ENCODE measurements at places on chromosomes 7 and 10. TPM values are rescaled to one million over a fixed set of nuclear protein-coding genes. Genes with fewer than 3 reads are reported as not detected.

DNA sequence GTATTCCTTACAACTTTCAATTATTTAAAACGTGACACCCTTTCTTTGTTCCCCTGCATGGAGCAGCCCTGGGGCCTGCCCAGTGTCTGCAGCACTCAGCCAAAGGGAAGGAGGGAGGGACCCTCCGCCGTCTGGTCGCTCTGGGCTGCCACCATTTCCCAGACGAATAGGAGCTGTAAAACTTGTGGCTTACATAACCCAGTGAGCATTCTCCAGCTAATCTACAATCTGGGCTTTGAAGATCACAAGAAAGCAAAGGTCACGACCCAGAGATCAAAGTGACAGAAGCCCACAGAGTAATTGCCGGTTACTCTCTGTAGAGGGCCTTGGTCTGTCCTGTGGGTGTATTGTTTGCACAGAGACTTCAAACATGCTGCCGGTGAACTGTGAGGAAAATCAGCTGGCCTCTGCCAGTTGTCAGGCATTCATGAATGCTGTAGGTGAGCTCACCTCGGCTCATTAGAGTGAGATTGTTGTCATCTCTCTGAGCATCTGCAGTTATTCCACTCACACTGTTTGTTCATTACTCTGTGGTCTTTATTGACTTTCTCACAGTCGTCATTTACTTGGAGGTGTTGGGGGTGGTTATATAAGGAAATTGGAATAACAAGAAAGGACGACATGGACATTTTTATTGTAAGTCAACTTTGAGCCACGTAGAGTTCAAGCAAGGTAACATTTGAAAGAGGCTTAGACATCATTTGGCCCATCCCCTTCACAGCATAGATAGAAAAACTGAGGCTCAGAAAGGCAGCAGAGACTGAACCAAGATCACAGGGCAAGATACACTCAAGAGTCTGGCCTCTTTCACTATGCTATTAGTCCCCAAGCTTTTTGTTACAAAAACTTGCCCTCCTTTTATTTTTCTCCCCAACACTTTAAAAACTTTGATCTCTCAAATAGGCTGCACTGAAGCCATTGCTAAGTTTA, 619.8 kb downstream of the LRMDA start:
- no peak for DNase-seq
- H3K27ac ChIP-seq = no peak overlapping the region
- no peak overlapping the region for H3K4me3 ChIP-seq
- H3K27me3 ChIP-seq = no peaks in the 10 kb centered on the region
- H3K36me3 ChIP-seq = no peaks in the 10 kb centered on the region

ANKRD22 gene
- total RNA-seq = 7.4 TPM

RALA gene
- 9.4 TPM for total RNA-seq

- H3K27me3 ChIP-seq = no peaks in the 10 kb centered on the region
- no peaks in the 10 kb centered on the region for H3K36me3 ChIP-seq
- H3K27ac ChIP-seq = no peak overlapping the region
- H3K4me3 ChIP-seq = no peak overlapping the region
- no peaks in the 10 kb centered on the region for H3K4me1 ChIP-seq
- no peak for DNase-seq
Observed at GRCh38 chr10:132154931-132155330, 31.8 kb upstream of the DPYSL4 start.

SLC26A5 gene
- total RNA-seq = 0.20 TPM

FOXI2 gene
- total RNA-seq = not detected

DNA sequence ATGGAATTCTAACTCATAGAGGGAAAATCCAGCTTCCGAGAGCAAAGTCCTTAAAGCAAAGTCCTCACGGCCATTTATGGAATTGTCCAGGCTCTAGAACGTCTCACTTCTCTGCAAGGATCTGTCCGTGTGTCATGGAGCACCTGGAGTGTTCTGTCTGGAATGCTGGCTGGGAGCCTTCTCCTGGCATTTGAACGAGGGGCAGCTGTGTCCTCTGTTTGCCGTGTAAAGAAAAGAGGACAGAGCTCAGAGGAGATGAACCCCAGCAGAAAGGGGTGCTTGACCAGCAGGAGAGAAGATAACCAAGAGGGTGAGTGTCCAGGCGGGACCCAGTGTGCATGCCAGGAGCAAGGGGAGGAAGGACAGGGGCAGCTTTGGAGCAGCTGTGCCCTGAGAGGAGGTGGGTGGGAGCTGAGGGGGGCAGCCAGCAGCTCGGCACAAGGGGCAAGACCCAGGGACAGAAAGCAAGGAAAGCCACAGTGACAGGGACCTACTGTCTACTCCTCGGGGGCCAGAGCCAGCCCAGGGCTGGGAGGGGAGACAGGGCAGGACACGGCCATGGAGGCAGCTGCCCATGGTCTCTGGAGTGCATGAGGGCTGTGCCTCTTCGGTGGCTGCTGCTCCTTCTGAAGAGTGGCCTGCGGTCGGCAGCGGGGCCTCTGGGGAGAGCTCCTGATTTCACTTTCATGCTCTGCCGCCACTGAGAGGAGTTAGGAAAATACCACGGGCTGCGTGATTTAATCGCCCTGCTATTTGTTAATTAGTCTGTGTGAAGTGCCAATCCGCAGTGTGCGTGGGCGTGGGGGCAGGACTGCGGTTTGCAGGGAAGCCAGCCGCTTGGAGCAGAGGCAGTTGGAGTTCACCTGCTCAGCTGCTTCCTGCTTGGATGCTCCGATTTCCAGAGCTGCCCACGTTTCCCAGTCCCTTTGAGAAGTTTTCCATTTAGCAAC, 149.3 kb upstream of the SHH start:
- H3K27me3 ChIP-seq = no peaks in the 10 kb centered on the region
- no peak for DNase-seq
- no peaks in the 10 kb centered on the region for H3K36me3 ChIP-seq
- no peak overlapping the region for H3K4me3 ChIP-seq

- DNase-seq = no peak
- H3K27ac ChIP-seq = no peak overlapping the region
- no peak overlapping the region for H3K4me3 ChIP-seq
- no peaks in the 10 kb centered on the region for H3K4me1 ChIP-seq
Observed at GRCh38 chr7:40059057-40059456, 75.4 kb downstream of the MPLKIP start.

PLAC9 gene
- 0.69 TPM for total RNA-seq

DNA sequence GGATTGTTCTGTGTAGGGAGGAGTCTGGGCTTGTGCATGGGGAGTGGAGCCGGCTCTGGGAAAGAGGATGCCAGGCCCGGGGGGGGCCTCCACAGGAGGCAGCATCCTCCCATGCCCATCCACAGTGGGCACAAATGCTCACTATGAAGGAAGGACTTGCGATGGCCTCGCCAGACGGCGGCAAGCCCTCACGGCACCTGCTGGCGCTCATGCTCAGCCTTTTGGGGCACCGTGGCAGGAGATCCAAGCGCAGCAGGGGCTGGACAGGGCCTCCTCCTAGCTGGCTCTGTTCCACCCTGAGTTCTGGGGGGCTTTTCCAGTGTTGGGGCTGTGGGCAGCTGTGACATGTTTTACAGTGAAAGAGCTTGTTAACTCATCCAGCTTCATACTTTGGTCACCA, 15.2 kb downstream of the MDH2 start:
- H3K27ac ChIP-seq = no peak overlapping the region
- H3K4me3 ChIP-seq = no peak overlapping the region
- peaks cover 76% of the 10 kb centered on the region for H3K36me3 ChIP-seq

GRCh38 chr10:68253346-68253745, 21.4 kb upstream of the ATOH7 start:
- H3K4me1 ChIP-seq = no peaks in the 10 kb centered on the region
- no peak overlapping the region for H3K27ac ChIP-seq
- H3K36me3 ChIP-seq = no peaks in the 10 kb centered on the region
- no peak overlapping the region for H3K4me3 ChIP-seq
- no peaks in the 10 kb centered on the region for H3K27me3 ChIP-seq

- no peaks in the 10 kb centered on the region for H3K36me3 ChIP-seq
- no peak overlapping the region for H3K27ac ChIP-seq
- no peak for DNase-seq
- H3K27me3 ChIP-seq = no peaks in the 10 kb centered on the region
Observed at GRCh38 chr7:122972056-122972455, 23.4 kb downstream of the TAS2R16 start.

CHAT gene
- total RNA-seq = not detected

DNA sequence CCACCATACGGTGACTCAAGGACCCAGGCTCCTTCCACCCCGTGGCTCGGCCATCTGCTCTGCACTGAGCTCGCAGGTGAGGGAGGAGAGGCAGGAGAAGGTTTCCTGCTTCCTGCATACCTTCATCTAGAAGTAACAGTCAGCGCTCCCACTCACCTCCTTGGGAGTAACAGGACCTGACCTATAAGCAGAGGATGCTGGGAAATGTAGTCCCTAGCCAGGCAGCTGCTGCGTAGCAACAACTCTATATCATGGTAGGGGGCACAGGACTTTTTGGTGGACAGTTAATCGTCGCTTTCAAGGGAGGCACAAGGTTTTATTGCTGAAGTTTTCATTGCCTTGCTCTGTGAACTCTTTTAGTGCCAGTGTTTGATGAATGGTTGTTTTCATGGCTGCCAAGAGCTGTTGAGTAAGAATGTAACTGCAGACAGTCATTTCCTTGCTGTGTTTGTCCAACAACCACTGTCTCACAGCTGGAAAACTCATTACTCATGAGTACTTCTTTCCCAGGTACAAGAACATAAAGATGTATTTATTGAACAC, 10.2 kb upstream of the ZFYVE27 start:
- H3K36me3 ChIP-seq = no peaks in the 10 kb centered on the region
- H3K27ac ChIP-seq = no peak overlapping the region
- H3K27me3 ChIP-seq = no peaks in the 10 kb centered on the region
- DNase-seq = no peak
- H3K4me1 ChIP-seq = no peaks in the 10 kb centered on the region
- no peak overlapping the region for H3K4me3 ChIP-seq

NUTM2A gene
- 0.52 TPM for total RNA-seq

DNA sequence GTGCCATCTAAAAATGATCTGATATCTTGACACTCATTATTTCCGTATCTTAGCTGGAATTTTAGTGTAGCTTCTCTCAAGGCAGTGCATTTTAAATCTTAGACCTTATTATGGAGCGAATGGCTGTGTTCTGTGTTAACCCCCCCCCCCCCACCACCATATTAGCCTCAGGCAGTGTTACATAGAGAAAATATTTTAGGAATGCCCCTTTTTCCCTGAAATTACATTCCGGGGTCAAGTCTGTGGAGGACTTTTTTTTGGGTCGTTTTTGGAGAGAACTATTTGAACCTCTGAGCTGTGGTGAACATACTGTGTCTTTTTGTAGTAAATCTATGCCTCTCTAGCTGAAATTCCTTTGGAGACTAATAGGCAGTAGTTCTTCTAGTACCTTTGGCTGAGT, 3.1 kb downstream of the CCDC126 start:
- no peak overlapping the region for H3K27ac ChIP-seq
- no peak overlapping the region for H3K4me3 ChIP-seq
- peaks cover 26% of the 10 kb centered on the region for H3K4me1 ChIP-seq
- H3K36me3 ChIP-seq = no peaks in the 10 kb centered on the region
- DNase-seq = no peak

GRCh38 chr7:139838876-139839275, 9.8 kb downstream of the TBXAS1 start:
- H3K4me1 ChIP-seq = no peaks in the 10 kb centered on the region
- H3K27me3 ChIP-seq = no peaks in the 10 kb centered on the region
- H3K36me3 ChIP-seq = no peaks in the 10 kb centered on the region
- H3K27ac ChIP-seq = no peak overlapping the region

- H3K4me1 ChIP-seq = peaks cover 63% of the 10 kb centered on the region
- DNase-seq = no peak
- no peaks in the 10 kb centered on the region for H3K36me3 ChIP-seq
- no peaks in the 10 kb centered on the region for H3K27me3 ChIP-seq
Observed at GRCh38 chr10:72250666-72251065, 23.1 kb upstream of the DDIT4 start.

- peaks cover 30% of the 10 kb centered on the region for H3K4me1 ChIP-seq
- DNase-seq = no peak
- H3K27me3 ChIP-seq = no peaks in the 10 kb centered on the region
Observed at GRCh38 chr7:16644157-16644556, 1.4 kb downstream of the ANKMY2 start.

DNA sequence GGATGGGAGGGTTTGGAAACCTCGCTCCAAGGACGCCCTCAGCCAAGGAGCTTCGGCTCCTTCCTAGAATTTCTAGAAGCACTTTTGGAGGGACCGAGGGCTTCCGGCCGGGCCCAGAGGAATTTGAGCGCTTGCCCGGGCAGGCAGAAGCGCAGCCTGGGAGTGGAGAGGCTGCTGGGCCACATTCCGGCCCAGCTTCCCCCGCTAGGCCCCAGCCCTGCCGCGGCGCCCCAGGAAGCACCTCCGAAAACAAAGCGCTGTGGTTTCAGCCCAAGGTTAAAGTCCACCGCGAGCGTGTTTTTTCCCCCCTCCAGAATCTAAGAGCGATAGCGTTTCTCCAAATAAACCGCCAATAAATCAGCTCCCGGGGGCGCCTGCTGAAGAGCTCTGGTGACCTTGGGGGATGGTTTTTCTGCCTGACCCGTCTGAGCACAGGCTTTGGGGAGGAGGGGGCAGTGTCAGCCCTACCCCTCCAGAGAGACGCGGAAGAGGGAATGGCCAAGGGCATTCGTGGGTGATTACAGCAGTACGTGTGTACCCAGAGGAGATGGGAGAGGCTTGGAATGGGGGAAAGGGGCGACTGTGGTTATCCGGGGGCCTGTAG, 5.7 kb upstream of the TNRC18 start:
- DNase-seq = peak; percentile 67
- no peaks in the 10 kb centered on the region for H3K27me3 ChIP-seq
- H3K4me1 ChIP-seq = peaks cover 7% of the 10 kb centered on the region
- peak overlapping the region; percentile 100 for H3K27ac ChIP-seq
- H3K36me3 ChIP-seq = no peaks in the 10 kb centered on the region

PPP1R9A gene
- total RNA-seq = 16.0 TPM

DNA sequence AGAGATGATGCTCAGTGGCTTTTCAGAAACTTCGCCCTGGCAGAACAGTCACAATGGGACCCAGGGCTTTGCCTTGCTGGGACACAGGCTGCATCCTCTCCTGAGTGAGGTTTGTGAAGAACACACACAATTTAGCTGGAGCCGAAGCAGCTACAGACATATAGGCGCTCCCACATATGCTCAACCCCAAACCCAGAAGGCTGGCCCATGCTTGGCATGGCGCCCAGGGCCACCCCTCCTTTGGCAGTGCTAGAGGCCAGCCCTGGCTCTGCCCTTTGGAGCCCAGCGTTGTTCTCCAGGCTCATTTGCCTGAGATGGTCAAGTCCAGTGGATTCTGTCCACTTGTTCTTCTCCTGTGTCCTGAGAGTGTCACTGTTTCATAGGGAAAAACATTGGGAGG, 94.4 kb downstream of the WDFY4 start:
- no peak overlapping the region for H3K4me3 ChIP-seq
- no peaks in the 10 kb centered on the region for H3K36me3 ChIP-seq
- no peak overlapping the region for H3K27ac ChIP-seq
- no peak for DNase-seq
- H3K4me1 ChIP-seq = no peaks in the 10 kb centered on the region
- no peaks in the 10 kb centered on the region for H3K27me3 ChIP-seq

PRKCQ gene
- total RNA-seq = 3.4 TPM

DNA sequence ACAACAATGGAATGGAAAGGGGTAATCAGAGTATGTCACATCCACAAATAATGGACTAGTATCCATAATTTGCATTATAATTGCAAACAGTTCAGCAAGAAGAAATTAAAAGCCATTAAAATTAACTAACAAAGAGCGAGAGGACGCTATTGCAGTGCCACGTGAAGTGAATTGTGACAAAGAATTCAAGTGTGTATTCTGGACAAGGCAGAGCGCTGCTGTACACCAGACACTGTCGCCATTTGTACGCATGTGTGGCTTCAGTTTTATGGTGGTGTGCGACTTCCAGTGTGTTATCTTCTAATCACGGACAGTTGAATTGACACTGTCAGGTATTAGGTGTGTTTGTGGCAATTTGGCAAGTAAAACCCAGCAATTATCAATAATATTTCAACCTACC, 11.3 kb downstream of the CYP3A5 start:
- H3K27me3 ChIP-seq = no peaks in the 10 kb centered on the region
- peaks cover 66% of the 10 kb centered on the region for H3K36me3 ChIP-seq
- DNase-seq = no peak

All from pancreas (tissue), 10 donors.